Dermis blood vessel endothelial cell (primary cell): ENCODE measurements at places on chromosomes 5 and 9. TPM values are rescaled to one million over a fixed set of nuclear protein-coding genes. Genes with fewer than 3 reads are reported as not detected.

The WNT8A gene
- not detected in 2 replicates for total RNA-seq

The CMYA5 gene
- total RNA-seq, result 0.05 and 0.17 TPM in 2 replicates

The PFN3 gene
- total RNA-seq, result not detected in 2 replicates

The IFNA21 gene
- not detected in 2 replicates for total RNA-seq

The TLR4 gene
- 117 and 184 TPM in 2 replicates for total RNA-seq

The APBA1 gene
- total RNA-seq, result 4.9 and 8.6 TPM in 2 replicates

The AQP3 gene
- under 0.01 and 0.51 TPM in 2 replicates for total RNA-seq

The FBXO38 gene
- 47.7 and 63.3 TPM in 2 replicates for total RNA-seq

The SHISAL2B gene
- not detected in 2 replicates for total RNA-seq

The CEL gene
- total RNA-seq, result 0.14 and 0.17 TPM in 2 replicates

The IL9 gene
- not detected in 2 replicates for total RNA-seq

The ARL14EPL gene
- total RNA-seq, result under 0.01 TPM in 1 of 2 replicates, not detected in the other

The PLCXD3 gene
- total RNA-seq, result 0.19 and 0.51 TPM in 2 replicates

The SYNPO gene
- total RNA-seq, result 14.6 and 19.1 TPM in 2 replicates

The CDH9 gene
- total RNA-seq, result not detected in 2 replicates

The CFAP157 gene
- not detected in 2 replicates for total RNA-seq

The SLC46A2 gene
- not detected in 2 replicates for total RNA-seq

The ANKRD18A gene
- under 0.01 TPM in 1 of 2 replicates, not detected in the other for total RNA-seq

The PCDHGC4 gene
- 1.2 and 1.5 TPM in 2 replicates for total RNA-seq

The CEP72 gene
- total RNA-seq, result 2.9 and 4.7 TPM in 2 replicates

The OSMR gene
- total RNA-seq, result 24.2 and 30.0 TPM in 2 replicates

The GBGT1 gene
- 15.7 and 28.0 TPM in 2 replicates for total RNA-seq

The GADD45G gene
- total RNA-seq, result not detected in 2 replicates

The FAM163B gene
- total RNA-seq, result not detected in 2 replicates

The PCDHB2 gene
- 0.88 and 1.4 TPM in 2 replicates for total RNA-seq

The PLAC8L1 gene
- not detected in 2 replicates for total RNA-seq

The SUSD3 gene
- total RNA-seq, result not detected in 2 replicates

The PDLIM4 gene
- total RNA-seq, result 31.0 and 51.6 TPM in 2 replicates

The ATG12 gene
- 49.9 and 55.3 TPM in 2 replicates for total RNA-seq

The EIF4EBP3 gene
- 0.37 and 0.51 TPM in 2 replicates for total RNA-seq

The SPINK7 gene
- total RNA-seq, result not detected in 2 replicates

The PCDHB15 gene
- total RNA-seq, result 0.65 and 1.0 TPM in 2 replicates

The LCN6 gene
- total RNA-seq, result 0.68 TPM in 1 of 2 replicates, not detected in the other

The UGT3A1 gene
- total RNA-seq, result not detected in 2 replicates

The NR2F1 gene
- total RNA-seq, result 34.7 and 98.7 TPM in 2 replicates

The ZNF618 gene
- total RNA-seq, result 11.7 and 19.5 TPM in 2 replicates

The TEX53 gene
- total RNA-seq, result not detected in 2 replicates

The SLC25A2 gene
- 0.09 and 0.34 TPM in 2 replicates for total RNA-seq

The DBH gene
- total RNA-seq, result not detected in 2 replicates

The ST6GALNAC6 gene
- total RNA-seq, result 33.2 and 44.8 TPM in 2 replicates

The SVEP1 gene
- total RNA-seq, result under 0.01 and 0.05 TPM in 2 replicates

The YIPF5 gene
- 92.9 and 110 TPM in 2 replicates for total RNA-seq

The MCC gene
- 35.5 and 37.1 TPM in 2 replicates for total RNA-seq

The QRFP gene
- total RNA-seq, result not detected in 2 replicates

The RUFY1 gene
- 65.9 and 67.8 TPM in 2 replicates for total RNA-seq

The SELENOP gene
- total RNA-seq, result 73.3 and 79.4 TPM in 2 replicates

The AGXT2 gene
- 0.05 TPM in 1 of 2 replicates, not detected in the other for total RNA-seq

The RNF20 gene
- total RNA-seq, result 36.8 and 42.5 TPM in 2 replicates

The RNF208 gene
- 0.14 TPM in 1 of 2 replicates, not detected in the other for total RNA-seq

The HNRNPK gene
- 685 and 950 TPM in 2 replicates for total RNA-seq

The TMC1 gene
- 0.74 and 3.4 TPM in 2 replicates for total RNA-seq

The TMEM174 gene
- total RNA-seq, result not detected in 2 replicates

The FCN2 gene
- total RNA-seq, result not detected in 2 replicates

The CCDC69 gene
- total RNA-seq, result 5.4 and 5.6 TPM in 2 replicates

The RGS14 gene
- total RNA-seq, result 4.4 and 9.9 TPM in 2 replicates

The GMCL2 gene
- total RNA-seq, result not detected in 2 replicates

The CAMK4 gene
- under 0.01 and 0.28 TPM in 2 replicates for total RNA-seq

The ISL1 gene
- total RNA-seq, result not detected in 2 replicates

The C1QTNF3 gene
- total RNA-seq, result under 0.01 and 0.51 TPM in 2 replicates

The FOXD4 gene
- total RNA-seq, result 0.05 and 0.17 TPM in 2 replicates
